ENCODE measurements at places on chromosomes 7 and 10.

- no peak for DNase-seq
Observed at GRCh38 chr10:84822931-84823630, 494.7 kb downstream of the CCSER2 start.

- no peak for DNase-seq
Observed at GRCh38 chr7:136726460-136726859, 142.0 kb upstream of the CHRM2 start.

GRCh38 chr10:94192974-94193373 is 169.8 kb downstream of the NOC3L start:
- no peak for DNase-seq

DNA sequence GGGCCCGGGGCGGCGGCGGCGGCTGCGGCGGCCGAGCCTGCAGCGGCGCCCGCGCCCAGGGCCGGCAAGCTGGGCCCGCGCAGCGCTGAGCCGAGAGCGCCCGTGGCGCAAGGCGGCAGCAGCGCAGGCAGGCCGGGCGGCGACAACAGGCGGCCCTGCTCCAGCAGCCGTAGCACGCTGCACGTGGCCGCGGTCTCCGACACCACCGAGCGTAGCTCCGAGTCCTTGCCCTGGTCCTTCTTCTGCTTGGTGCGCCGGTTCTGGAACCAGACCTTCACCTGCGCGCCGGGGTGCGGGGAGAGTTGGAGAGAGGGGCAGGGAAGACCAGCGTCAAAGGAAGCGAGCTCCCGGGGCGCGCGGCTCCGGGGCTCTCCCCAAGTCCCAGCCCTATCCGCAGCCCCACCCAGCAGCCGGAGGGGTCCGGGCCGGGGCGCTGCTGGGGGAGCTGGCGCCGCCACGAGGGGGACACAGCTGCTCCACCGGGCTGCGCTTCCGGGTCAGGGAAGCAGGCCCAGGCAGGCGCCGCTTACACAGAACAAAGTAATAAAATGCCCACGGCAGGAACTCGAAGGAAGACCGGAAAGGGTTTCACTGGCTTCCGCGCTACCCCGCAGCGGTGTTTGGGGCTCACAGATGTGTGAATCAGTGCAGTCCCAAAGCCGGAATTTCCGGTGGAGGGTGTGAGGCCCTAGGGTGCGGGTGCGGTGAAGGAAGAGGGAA is 3.6 kb downstream of the VAX1 start:
- DNase-seq = no peak

DNA sequence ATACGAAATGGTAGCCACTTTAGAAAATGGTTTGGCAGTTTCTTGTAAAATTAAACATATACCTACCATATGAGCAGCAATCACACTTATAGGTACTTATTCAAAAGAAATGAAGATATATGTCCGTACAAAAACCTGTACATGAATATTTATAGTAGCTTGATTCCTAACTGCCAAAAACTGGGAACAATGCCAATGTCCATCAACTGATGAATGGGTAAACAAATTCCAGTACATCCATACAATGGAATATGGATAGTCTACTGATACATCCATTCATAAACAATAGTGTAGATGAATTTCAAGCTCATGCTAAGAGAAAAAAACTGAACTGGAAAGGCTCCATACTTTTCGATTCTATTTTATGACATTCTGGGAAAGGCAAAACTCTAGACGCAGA is 68.5 kb downstream of the AGK start:
- DNase-seq = no peak
